ENCODE measurements at places on chromosomes 5 and 9. TPM values are rescaled to one million over a fixed set of nuclear protein-coding genes. Genes with fewer than 3 reads are reported as not detected.

CER1 gene
- not detected for total RNA-seq

FBXO4 gene
- total RNA-seq = 11.4 TPM

TRIM36 gene
- total RNA-seq = 45.7 TPM

ANKRD34B gene
- not detected for total RNA-seq

DNA sequence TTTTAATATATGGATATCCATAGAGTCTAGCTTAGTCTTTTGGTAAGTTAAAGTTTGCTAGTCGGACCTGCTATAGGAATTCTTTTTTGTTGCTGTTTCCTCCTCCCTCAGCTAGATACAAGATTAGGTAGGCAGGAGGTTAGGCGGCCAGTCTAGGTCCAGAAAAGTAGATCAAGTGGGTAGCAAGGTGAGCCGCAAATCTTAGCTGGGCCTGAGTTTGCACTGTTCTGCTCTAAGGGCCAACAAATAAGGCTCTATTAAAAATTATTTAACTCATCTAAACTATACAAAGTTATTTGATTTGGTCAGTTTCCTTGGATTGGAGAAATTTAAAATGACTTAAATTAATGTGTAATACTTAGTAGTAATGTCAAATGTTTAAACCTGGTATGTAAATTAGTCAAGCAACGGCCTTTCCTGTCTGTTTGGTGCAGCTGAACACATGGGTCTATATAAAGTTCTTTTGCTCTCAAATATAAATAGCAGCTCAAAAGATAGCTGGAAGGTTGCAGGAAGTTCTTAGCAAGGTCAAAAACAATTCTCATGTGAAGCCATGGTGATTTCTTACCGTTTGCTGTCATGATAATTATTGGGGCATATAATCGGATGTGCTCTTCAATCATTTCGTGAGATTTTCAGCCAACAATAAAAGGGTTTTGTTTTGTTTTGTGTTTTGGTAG is 72.0 kb downstream of the PRKACG start:
- no peak for DNase-seq

DNA sequence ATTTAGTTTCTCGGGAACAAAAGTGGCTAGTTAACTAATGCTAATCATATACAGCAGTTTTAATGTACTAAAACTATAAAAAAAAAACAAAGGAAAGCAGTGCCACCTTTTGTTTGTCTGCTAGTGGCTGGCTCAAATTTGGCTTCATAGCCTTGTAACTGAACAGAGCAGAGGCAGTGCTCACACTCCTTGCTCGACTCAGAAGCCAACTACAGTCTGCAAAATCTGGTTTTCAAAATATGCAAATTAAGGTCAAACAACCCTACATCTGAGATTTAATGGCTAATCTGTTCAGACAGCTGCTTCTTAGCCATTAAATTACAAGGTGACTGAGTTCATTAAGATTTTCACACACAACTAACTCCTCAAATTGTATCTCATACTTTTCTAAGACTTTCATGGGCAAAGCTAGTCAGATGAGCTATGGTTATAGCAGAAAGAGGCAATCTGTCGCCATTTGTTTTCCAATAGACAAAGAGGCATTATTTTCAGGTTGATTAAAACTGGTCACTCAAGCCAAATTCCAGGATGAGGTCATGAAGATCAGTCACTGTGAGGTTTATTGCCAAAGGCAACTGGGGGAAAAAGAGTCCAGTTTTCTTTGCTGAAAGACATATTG is 56.8 kb upstream of the EPB41L4A start:
- DNase-seq = no peak

DNA sequence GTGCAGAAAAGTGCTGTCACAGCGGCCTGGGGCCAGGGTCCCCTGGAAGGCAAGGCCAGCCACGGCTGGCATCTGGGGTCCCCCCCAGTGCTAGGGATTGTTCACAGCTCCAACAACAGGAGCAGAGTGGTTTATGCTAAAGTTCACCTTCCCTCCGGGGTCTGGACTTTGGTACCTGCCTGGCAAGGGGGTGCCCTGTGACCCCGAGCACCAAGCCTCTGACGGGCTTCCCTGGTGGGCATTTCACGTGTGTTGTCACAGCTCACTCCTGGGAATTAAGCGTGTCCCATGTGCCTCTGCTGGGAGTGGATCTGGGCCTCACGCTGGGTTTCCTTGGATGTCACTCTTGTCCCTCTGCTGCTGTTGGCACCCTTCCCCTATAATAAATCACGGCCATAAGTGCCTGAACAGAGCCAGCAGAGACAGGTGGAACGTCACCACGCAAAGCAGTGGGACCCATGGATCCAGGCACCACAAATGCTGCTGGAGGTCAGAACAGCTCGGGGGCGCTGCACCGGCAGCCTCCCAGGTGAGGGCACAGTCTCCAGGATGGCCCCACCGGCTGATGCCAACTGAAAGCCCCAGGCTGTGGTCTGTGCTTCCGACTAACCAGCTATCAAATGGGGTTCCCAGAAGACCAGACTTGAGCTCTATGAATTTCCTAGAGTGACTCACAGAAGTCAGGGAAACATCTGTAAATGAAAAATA is 17.8 kb upstream of the ZDHHC11 start:
- no peak for DNase-seq

DNA sequence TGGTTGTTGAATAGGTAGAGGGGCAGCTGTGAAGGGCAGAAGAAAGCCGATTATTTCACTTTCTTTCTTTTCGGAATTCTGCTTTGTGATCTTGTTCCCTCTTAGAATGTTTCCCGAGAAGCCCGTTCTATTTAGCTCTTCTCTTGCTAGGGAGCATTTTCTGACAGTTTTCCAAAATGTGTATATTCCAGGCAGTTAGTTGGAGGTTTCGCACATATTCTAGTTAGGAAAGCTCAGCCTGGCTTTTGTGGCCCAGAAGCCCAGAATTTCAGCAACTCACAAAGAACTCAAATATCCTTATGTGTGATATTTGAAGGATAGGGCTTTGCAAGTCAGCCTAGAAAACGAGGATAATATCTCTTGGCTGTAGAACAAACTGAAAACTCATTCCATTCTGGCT is 461.0 kb upstream of the C9orf72 start:
- DNase-seq = no peak

GRCh38 chr5:59473611-59474010 is 419.9 kb downstream of the PDE4D start:
- DNase-seq = no peak

GRCh38 chr9:99076483-99077171 is 28.3 kb upstream of the TGFBR1 start:
- peak; percentile 70 for DNase-seq

GRCh38 chr5:147635882-147636728 is 126.2 kb upstream of the DPYSL3 start:
- DNase-seq = no peak

DNA sequence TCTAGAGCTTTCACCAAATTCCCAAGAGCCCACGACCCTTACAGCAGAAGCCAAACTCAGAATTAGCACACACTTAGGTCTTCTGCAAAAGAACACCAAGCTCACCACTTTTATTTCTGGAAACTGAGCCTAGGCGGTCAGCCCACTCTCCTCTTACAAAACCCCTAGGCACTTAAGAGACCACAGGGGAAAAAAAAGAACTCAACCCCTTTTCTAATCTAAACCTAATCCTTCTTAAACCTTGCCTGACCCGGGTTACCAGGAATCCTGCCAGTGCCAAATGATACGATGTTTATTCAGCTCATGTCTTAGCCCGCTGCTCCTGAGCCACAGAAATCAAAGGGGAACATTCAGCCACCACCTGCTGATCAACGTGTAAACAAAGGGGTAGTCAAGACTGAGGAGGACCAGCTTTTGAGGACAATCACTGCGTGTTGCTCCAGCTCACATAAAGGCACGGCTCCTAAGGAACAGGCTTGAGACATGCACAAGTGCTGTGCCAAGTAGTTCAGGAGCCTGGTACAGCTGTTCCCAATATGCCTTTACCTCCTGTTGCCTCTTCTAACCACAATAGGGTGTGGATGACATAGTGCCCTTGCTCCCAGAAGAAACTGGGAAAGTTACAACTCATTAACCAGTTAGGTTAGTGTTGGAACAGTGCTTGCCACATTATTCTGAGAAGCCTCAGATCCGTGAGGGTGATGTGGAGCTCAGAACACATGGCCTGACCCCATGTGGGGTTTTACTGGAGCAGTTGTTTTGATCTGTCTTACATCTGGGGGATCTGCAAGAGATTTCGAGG is 49.3 kb downstream of the ZFAND5 start:
- DNase-seq = peak; percentile 65

- no peak for DNase-seq
These were observed 264.8 kb upstream of the PTGER4 start for GRCh38 chr5:40414922-40415321.

DNA sequence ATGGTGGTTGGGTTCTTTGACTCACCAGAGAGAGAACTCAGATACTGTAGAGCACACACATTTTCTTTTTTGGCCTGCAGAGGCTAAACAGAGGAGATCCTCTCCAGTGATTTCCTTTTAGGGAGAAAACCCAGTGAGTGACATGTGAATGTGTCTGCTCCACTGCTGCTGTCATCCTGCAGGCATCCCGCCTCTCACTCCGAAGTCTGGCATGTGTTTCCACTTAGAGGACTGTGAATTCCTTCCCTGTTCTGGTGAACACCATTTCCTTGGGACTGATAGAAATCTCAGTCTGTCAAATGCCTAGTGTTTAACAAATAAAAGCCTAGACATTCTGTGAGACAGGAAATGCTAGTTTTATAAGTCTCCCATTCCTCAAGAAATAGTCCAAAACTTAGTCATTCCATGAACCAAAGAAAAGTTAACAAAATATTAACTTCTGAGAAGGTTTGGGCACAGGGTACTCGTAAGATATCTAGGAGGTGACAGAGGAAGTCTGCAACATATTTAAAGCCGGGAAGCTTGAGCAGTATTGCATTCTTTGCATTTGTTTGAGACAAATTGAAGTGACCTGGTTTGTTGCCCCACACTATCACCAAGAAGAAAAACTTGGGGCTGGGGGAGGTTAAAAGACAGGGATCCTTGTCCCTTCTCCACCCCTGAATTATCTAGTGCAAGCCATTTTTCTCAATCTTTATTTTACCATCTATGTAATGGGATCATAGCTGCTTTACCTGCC is 74.9 kb upstream of the NIPAL4 start:
- no peak for DNase-seq

- DNase-seq = no peak
These were observed 610.0 kb downstream of the TAF11L14 start for GRCh38 chr5:18244309-18244708.

- no peak for DNase-seq
These were observed 12.3 kb upstream of the MRNIP start for GRCh38 chr5:179870952-179871351.

- DNase-seq = no peak
These were observed 678.5 kb upstream of the NUDT12 start for GRCh38 chr5:104241046-104241445.

DNA sequence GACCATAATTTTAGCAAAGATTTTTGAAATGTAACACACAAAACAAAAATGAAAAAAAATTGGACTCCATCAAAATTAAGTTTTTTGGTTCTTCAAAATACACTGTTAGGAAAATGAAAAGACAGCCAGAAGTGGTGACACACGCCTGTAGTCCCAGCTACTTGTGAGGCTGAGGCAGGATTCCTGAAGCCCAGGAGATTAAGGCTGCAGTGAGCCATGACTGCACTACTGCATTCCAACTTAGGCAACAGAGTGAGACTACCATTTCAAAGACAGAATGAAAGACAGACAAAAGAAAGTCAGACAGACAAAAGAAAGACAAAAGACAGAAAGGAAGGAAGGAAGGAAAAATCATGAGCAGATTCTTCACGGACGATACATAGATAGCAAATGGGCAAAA is 7.5 kb downstream of the DIAPH1 start:
- DNase-seq = no peak

DNA sequence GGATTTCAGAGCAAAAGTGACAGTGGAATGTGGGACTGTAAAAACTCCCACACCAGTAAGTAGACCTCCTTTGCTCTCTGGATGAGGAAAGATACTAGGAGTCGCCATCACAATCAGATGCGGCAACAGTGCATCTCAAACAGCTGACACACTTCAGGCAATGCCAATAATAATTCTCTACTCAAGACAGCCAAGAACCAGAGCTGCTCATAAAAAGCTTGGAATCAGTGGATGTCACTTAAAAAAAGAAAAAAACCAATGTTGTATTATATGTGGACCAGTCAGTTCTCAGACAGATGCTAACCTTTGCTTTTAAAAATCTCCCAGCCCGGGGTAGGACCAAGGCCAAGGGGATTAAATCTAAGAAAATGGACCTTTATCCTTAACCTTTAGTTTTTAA is 185.0 kb downstream of the GNA14 start:
- DNase-seq = no peak

DNA sequence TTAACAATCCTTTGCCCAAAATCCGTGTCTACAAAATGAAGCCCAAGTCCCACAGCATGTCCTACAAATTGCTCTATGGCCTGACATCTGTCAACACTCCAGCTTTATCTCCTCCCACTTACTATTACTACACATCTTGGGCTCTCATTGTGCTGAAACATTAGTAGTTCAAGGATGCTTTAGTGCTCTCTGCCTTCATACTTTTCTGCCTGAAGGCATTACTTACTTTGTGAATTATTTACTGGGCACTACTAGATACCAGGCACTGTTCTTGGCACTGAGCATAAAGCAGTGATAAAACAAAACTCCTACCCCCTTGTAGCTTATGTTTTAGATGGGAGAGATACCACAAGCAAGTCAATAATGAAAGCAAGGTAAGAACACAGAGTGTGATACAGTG is 113.4 kb downstream of the TTLL11 start:
- DNase-seq = no peak

DNA sequence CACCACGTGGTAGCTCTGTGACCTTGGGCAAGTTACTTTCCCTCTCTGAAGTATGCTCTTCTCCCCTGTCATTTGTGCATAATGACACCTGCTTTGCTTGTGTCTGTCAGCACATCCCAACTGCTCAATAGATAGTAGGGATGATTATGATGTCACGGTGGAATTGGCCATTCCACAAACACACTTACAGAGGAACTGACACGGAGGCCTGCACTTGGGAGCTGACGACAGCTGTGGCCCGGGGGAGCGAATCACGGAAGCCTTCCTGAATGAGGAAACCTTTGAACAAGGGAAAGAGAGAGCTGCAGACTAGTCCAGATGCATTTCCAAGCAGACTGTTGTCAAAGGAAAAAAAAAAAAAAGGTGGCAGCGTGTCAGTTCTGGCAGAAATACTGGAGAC is 21.0 kb downstream of the TLX3 start:
- no peak for DNase-seq

DNA sequence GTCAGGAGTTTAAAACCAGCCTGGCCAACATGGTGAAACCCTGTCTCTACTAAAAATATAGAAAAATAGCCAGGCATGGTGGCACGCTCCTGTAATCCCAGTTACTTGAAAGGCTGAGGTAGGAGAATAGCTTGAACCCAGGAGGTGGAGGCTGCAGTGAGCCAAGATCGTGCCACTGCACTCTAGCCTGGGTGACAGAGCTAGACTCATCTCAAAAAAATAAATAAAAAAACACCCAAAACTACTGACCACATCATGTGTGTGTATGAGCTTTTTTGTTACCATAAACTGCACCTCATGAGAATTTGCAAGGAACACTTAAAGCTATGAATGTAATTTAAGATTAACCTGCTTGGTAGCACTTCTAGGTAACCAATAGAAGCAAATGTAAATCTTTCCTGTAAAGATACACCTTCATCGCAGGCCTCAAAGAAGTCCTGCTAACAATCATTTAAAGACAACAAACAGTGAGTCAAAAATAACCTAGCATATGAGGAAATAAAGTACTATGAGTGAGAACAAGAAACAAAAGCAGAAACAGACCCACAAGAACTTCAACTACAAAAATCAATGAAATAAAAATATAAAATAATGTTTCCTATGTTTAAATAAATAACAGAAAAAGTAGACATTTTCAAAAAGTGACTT is 13.0 kb downstream of the SLC38A9 start:
- no peak for DNase-seq

- DNase-seq = no peak
These were observed 75.2 kb downstream of the FCHO2 start for GRCh38 chr5:73030995-73031394.

Measured in mucosa of descending colon (tissue), 3 donors.